Stimulated activated CD8-positive, alpha-beta memory T cell treated with anti-CD3 and anti-CD28 coated beads, Interleukin-15, amount 100 ng/mL, for 4 hours (primary cell): ENCODE measurements at places on chromosomes 2 and 18.

DNA sequence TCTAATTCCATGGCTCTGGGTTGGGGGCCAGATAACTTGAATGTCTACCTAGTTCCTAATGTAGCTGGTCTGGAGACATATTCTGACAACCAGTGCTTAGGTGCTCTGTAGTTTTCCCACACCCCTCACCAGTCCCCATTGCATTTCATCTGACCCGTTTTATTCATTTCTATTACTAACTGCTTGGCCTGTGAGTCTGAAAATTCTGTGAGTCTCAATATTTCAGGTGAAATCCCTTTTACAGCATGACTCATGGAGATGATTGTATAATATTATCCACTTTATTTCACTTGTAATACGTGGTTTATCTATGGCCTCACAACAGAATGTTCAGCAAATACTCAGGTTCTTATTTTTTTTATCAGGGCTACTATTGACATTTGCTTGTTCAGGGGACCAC, 103.7 kb upstream of the UGP2 start:
- DNase-seq = no peak

DNA sequence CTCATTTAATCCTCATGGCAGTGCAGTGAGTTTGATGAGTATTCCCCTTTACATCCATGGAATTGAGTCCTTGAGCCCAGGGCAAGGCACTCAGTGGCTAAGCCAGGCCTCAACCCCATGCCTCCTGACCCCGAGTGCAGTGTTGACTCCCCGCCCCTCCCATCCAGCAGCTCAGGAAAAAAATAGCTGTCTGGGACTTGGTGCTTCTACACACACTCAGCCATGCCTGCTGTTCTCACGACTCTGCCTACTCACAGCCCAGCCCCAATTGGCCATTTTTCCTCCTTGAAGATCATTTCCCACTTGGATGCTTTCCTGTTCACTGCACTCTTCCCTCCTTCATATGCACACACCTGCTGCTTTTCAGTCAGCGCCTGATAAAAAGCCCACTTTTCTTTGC, 8.8 kb downstream of the FOSL2 start:
- DNase-seq = no peak

GRCh38 chr2:199477277-199477834, 19.6 kb upstream of the SATB2 start:
- DNase-seq = no peak

DNA sequence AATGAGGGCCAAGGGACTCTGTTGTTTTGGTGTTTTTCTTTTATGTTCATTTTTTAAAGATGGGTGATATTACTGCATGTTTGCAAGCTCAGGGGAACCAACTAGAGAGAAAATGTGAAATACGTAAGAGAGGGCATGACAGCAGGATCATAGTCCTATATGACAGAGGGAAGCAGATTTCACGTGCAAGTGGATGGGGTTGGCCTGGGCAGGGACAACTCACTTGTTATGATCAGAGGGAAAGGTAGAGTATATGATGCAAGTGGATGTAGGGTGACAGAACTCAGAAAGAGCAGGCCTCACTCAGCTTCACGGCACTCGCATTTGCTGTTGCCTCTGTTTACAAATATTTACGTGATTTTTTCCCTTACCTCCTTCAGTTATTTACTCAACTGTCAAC, 67.0 kb downstream of the OLA1 start:
- no peak for DNase-seq

DNA sequence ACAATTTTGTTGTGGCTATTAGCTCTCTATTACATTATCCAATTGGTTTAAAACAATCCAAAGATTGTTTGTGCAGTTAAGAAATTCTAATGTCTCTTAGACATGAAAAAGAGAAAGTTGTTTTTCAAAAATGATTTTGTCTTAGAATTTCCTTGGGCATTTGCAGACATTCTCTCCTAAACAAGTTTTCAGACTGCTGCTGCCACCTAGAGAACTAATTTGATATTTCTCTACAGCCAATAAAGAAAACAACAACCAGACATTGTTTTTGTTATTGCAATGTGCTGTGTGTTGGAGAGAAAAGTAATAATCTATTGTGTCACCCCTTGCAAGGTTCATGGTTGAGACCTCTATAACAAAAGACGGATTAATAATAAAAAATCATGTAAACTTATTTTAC, 119.0 kb upstream of the SYT4 start:
- DNase-seq = no peak

GRCh38 chr18:48409591-48410094, 460 bp upstream of the ZBTB7C start:
- DNase-seq = no peak

- no peak for DNase-seq
These were observed 25.4 kb upstream of the TMEM131 start for GRCh38 chr2:98020992-98021713.

DNA sequence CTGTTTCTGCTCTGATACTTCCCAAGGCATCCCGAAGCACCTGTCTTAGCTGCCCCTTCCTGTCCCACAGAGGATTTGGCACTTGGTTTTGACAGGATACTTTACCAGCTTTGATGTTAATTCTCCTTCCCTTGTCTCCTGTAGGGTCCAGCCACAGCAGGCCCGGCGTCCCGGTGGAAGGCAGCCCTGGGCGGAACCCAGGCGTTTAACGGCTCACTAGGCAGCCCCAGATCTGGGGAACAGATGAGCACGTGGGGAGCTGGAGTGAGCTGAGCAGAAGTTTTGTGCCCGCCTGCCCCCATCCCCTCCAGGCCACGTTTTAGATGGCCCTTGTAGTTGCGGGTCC, 11.4 kb downstream of the ANKRD23 start:
- no peak for DNase-seq

DNA sequence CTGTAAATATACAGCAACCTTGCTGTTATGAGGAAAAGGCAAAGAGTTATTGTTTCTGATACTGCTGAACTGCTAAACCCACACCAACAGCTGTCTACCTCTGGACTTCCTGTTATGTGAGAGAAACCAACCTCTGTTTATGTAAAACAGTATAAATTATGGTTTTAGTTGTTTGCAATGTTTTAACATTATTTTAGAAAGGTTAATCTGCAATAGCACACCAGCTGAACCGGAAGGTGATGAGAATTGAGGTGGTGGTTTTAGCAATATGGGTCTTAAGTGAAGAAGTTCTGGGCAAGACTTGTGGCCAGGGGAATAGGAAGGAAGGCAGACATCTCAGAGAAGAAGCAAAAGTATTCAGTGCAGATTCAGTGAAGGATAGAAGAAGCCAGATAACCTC, 237.8 kb downstream of the PLCL1 start:
- no peak for DNase-seq

- DNase-seq = no peak
These were observed 11.8 kb downstream of the MTX2 start for GRCh38 chr2:176280867-176281658.

DNA sequence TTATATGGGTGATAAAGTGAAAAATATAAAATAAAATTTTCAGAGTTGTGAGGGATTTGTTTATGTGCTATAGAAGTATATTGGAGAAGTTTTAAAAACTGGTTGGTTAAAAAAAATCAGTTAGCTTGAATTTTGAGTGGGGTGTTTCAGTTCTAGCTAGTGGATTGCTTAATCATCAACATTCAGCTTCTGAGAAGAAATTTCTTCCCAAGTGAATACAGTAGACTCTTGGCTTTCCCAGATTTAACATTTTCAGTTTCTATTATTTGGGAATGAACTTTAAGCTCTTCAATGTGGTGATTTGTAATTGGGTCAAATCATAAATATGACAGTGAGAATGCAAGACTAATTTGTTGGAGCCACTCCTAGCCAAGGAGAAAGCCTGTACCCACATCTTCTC, 120.8 kb downstream of the PLCL1 start:
- no peak for DNase-seq

- DNase-seq = no peak
These were observed 465.1 kb upstream of the HNRNPA3 start for GRCh38 chr2:176747506-176747905.

- no peak for DNase-seq
These were observed 1347.2 kb upstream of the DDX18 start for GRCh38 chr2:116467243-116467642.

DNA sequence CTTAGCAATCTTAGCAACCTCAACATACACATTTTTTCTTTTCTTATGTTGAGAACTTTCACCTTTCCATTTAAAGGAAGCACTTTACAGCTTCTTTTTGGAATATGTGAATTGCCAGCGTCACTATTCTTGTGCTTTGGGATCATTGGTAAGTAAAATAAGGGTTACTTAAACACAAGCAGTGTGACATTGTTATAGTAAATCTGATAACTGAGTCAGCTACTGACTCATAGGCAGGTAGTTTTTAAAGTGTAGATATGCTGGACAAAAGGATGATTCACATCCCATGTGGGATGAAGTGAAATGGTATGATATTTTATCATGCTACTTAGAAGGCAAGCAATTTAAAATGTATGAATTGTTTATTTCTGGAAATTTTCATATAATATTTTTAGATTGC, 637.2 kb downstream of the DCDC2C start:
- no peak for DNase-seq

GRCh38 chr2:112572005-112572404, 12.4 kb upstream of the CHCHD5 start:
- DNase-seq = no peak

- no peak for DNase-seq
These were observed 19.4 kb upstream of the ATP6V1B1 start for GRCh38 chr2:70916291-70916690.

- DNase-seq = no peak
These were observed 1280.5 kb upstream of the ZEB2 start for GRCh38 chr2:145800151-145801091.

DNA sequence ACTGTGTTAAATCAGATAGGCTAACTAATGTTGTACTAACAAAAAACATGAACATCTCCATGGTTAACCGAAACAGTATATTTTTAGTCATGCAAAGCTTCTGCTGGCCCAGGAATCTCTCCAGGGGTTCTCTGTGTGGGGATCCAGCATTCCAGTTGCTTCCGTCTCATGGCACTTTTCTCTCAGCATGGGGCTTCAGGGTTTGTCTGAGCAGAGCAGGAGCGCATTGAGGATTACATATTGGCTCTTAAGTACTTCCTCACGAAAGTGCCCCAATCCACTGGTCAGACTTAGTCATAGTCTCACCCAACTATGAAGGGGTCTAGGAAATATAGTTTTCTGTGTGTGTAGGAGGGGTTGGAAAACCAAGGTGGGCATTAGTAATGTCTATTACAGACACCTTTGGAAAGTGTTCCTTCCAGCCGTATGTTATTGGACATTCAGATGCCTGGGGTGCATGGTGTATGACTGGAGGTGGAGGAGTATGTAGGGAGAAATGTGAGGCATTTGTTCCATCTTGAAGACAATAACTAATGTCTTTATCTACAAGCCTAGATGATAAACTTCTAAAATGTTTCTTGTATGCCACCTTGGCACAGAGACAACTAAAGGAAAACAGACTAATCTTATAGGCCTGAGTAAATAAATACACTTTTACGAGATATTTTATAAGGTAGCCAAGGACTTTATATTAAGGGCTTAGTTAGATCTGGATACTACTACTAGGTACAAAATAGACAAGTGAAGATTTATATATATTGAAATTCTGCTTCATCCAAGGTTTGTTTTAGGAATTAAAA, 123.8 kb upstream of the ZEB2 start:
- DNase-seq = no peak

- no peak for DNase-seq
These were observed 107.6 kb upstream of the RGPD4 start for GRCh38 chr2:107719141-107719540.

DNA sequence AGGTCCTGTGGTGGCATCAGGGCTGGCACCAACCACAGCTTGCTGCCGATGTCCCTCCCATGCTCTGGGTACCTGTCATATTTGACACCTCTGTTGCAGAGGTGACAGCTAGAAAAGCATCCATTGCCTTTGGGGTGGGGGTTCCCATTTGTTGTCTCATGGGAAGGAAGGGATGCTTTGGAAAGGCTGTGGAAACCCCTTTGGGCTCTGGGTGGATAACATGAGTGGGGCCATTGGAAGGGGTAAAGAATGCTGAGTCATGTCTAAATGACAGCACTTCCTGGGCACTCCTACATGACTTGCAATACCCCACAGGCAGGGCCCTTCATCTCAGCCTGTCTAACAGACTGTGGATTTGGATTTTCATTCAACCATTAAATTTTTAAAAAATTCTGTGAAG, 27.8 kb downstream of the CTIF start:
- no peak for DNase-seq

DNA sequence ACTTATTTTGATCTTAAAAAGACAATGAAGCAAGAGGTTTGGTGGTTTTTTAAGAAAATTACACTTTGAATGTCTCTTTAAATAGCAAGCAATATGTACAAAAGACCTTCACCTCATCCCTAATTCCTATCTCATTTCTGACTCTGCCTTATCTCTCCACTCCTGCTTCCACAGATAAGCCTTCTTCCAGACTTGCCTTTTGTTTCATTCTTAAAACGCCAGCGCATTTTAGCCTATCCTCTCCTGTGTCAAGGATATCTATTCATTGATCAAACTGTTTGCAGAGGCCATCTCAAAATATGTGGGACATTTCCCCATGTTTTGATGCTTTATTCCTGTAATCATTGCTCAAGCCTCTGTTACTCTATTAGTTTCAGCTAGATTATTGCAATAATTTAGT, 562.5 kb downstream of the PARD3B start:
- no peak for DNase-seq

DNA sequence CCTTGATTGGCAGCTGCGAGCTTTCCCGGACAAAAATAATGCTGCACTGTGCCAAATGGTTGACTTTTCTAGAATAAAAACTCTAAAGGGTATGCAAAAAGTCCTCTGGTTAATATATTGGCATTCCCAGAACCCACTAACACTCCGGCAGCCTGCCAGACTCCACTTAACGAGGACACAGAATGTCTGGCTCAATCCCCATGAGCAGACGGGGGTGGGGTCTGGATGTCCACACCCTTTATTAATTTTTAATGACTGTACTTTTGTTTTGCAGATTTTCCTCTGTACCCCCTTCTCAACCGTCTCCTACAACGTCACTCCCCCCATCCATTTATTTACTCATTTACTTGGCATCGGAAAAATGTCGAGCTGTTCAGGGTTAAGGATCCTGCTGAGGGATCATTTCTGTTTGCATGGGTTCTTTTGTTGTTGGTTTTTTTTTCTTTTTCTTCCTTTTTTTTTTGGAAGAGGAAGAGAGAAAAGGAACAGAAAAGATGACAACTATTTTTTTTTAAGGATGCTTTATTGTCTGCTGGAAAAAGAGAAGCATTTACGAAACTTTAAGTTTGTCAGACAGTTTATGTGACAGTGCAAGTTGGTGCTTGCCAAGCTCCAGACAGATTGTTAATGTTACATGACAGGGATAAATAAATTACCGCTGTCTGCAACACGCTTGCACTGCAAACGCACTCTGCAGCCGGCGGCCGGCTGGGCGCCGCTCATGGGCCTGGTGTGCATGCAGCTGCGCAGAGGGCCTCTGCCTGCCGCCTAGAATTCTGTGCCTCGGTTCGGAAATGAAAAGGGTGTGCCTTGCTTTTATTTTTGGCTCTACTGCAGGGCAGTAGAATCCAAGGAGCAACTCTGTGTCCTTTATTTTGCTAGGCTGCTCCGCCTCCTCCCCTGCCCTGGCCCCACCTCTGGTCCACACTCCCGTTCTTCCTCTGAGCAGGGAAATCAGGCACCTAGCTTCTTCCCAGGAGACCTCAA, 3.6 kb downstream of the LDLRAD4 start:
- DNase-seq = no peak

DNA sequence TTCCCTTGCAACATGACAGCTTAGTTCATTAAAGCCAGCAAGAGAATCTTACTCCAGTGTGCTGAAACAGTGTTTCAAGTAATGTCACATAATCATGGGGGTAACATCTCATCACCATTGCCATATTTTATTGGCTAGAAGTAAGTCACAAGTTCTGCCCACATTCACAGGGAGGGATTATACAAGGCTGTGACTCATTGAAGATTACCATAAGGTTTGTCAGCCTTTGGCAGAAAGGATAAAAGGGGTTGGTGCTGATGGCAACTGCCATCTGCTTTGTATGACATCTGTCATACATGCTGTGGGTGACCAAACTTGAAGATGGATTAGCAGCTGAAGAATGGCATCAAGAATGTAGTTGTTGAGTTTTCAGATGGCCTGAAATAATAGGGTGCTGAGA, 61.2 kb downstream of the KCNE4 start:
- no peak for DNase-seq
